ENCODE measurements at places on chromosomes 12 and 14.

GRCh38 chr12:62602255-62603060 lies 135.8 kb downstream of the MON2 start:
- DNase-seq = peak; percentile 50

GRCh38 chr12:50918584-50919316 lies 33.6 kb upstream of the HIGD1C start:
- DNase-seq = no peak

DNA sequence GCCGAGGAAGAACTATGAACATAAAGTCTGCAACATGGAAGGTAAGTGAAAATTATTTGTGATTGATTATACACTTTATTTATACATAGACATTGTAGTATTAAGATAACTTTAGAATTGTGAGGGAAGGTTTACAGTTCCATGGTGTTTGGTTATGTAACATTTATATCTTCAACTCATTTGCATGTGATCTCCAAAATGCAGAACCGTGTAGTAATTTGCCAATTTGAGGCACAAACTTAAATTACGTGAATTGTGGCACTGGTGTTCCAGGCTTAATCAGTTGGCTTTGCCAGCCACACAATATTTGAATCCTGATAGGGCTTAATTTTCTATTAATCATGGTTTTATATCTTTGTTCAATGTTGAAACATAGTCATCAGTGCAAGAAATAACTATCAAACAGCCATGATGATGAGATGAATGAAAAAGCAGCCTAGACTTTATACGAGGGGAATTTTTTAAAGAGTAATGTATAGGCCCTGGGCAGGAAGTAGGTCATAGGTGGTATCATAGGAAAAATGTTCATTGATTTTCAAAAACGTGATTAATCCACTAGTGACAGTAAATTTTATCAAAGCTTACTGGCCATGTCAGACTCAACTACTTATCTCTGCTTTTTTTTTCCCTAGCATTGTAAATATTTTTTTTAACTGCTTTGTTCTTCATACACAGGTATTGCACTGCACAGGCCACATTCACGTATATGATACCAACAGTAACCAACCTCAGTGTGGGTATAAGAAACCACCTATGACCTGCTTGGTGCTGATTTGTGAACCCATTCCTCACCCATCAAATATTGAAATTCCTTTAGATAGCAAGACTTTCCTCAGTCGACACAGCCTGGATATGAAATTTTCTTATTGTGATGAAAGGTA lies 31.7 kb downstream of the HIF1A start:
- no peak for DNase-seq

GRCh38 chr12:132610051-132610759 lies at the start of gene LRCOL1:
LRCOL1 (minus strand) TSS chr12:132610582; CDS start chr12:132606251, 4,331 bp downstream.
- DNase-seq = no peak

DNA sequence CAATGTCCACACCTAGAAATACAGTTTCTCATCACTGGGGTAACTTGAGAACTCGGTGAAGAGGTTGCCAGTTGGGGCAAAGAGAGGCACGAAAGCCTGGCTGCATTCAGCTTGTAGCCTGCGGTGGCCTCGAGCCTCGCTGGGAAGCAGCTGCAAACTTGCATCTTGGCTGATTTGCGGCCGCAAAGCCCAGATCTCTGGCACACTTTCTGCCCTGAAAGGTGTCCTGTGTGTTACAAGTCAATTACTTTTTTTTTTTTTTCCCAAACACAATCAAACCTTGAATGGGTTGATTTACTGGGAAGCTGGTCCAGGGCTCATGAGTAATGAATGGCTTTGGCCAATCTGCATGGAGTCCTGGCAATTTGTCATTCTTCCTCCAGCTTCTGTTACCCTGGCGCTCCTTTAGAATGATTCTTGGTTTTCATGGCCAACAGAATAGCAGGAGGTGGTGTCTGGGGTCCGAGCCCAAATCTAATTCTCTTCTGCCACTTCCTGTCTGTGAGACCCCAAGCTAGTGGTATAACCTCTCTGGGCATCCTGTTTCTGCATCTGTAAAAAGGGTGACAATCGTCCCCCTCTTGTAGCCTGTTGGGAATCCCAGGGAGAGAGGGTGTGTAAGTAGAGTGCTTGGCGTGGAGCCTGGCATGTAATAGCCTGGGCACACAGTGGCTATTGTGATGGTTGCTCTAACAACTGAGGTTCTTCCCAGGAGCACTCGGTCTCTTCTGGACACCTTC lies 6.7 kb downstream of the BCL7A start:
- DNase-seq = no peak

- no peak for DNase-seq
Measured at GRCh38 chr12:45974171-45974719, 16.1 kb downstream of the SCAF11 start.

DNA sequence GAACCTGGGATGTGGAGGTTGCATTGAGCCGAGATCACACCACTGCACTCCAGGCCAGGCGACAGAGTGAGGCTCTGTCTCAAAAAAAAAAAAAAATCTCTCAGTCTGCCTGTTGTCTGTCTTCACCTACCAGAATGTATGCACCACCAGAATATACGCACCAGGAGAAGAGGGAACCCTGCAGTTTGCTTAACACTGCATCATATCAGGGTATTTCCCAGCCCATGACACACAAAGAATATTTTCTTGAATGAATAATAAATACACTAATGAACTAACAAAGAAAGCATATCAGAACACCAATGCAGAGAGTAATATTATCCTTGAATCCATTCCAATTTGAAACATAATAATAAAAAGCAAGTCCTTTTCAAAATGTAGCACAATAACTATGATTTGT lies 44.2 kb upstream of the FOXN3 start:
- no peak for DNase-seq

- DNase-seq = no peak
Measured at GRCh38 chr14:94536836-94537235, 24.4 kb upstream of the SERPINA4 start.

DNA sequence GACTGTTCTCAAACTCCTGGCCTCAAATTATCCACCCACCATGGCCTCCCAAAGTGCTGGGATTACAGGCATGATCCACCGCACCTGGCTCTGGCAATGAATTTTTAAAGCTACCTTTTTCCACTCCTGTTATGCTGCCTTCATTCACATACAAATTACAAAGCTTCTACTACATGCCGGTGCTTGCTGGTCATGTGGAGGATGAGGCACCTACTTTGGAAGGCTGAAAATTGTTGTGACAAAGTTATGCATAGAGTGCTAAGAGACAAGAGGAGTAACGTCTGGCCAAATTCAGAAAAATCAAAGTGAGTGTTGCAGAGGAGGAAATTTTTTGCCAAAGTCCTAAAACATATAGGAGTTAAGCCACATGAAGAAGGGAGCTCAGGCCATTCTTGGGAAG lies 191.7 kb upstream of the PPFIA2 start:
- DNase-seq = no peak

- DNase-seq = no peak
Measured at GRCh38 chr14:51552275-51552674, 99.4 kb upstream of the FRMD6 start.

- no peak for DNase-seq
Measured at GRCh38 chr14:57297852-57298251, 29.1 kb downstream of the AP5M1 start.

GRCh38 chr12:113724794-113725556 lies 241.2 kb downstream of the RBM19 start:
- DNase-seq = no peak

DNA sequence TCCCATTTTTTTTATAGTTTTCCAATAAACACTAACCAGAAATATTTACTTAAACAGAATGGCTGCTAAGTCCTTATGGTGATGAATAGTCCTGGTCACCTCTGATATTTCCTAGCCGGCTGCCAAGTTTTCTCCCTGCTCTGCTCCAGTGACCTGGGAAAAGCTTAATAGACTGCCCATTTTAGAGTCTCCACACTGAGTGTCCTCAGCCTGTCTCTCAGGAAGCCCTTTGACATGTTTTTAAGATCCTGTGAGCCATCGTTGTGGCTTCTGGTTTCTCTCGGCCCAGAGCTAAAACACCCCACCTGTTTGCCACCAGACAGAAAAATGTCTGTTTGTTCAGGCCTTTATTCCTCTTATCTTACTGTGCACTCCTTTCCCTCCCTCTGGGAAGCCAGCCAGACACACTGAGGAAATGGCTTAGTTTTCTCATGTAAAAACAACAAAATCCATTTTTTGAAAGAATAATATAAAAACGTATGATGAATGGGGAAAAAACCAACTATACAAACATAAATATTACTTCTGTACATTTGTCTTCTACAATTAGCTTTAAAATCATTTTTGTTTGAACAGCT lies 25.4 kb upstream of the ALDH2 start:
- DNase-seq = no peak

- DNase-seq = no peak
Measured at GRCh38 chr14:71320734-71321573, 413.7 kb downstream of the PCNX1 start.
